ENCODE measurements at places on chromosomes 1 and 21.
A peak's percentile ranks its signal among the peaks of the same experiment; 100 is the strongest.

GRCh38 chr1:22710701-22711049 lies at the start of gene EPHB2:
Gene EPHB2 (plus strand): TSS chr1:22710839. CDS start chr1:22710983, 144 bp downstream.
- DNase-seq, result no peak

- DNase-seq, result no peak
Measured at GRCh38 chr1:91870322-91870721, 15.6 kb downstream of the TGFBR3 start.

DNA sequence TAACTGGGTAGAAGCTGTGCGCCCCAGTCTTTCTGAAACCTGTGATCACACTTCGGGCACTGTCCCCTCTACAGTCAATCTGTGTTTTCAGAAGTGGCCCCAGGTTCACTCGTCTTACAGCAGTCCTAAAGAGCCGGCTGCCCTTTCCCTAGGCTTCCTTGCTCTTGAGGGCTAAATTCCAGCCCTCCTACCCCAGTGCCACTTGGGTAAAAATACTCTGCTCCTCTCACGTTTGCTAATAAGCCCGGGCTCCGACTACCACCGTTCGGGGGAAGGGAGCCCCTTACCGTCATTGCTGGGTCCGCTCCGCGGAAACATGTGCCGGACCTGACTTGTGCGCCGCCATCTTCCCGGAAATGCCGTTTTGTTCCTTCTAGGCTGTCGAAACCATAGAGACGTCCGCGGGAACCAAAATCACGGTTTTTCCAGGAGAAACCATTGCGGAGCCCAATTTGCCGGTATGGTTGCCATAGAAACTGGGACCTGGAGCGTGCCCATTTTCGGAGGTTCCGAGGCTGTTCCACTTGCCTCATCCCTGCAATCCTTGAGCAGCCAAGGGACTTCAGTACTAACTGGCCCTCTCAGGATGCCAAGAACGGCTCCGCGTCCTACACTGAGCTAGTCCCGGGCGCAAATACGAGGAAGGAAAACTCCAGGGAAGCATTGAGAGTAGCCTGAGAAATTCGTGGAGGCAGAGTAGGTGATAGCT lies at the start of gene GPATCH4:
TSS of gene GPATCH4 (minus strand) at position 358 of the 709 bp plus-strand sequence.
- peak; percentile 76 for DNase-seq

DNA sequence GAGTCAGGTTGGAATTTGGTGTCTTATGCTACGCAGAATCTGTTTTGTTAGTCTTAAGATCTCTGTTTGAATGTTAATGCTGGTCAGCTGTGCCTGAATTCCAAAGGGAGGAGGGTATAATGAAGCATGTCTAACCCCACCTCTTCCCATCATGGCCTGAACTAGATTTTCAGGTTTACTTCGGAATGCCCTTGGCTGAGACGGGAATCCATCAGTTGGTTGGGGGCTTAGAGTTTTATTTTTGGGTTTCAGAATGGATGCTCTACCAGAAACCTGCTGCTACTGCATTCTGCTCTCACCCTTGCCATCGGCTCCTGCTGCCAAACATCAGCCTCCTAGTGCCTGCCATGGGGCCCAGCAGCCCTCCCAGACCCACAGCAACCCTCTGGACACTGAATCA lies 24.1 kb upstream of the ETV3 start:
- DNase-seq, result no peak

GRCh38 chr1:248243204-248243603 lies 12.0 kb downstream of the OR2M4 start:
- no peak for DNase-seq
